Stimulated activated naive B cell treated with anti-CD40 and anti-IgM and Interleukin-4, amounts not matched to agents 10 μg/mL and 1 μg/mL and 100 μg/mL, for 72 hours (primary cell): ENCODE measurements at places on chromosomes 1 and 21.

GRCh38 chr1:14136881-14137280, 436.9 kb downstream of the PRDM2 start:
- no peak for DNase-seq

- no peak for DNase-seq
Measured at GRCh38 chr1:228365271-228366061, 41.2 kb downstream of the TRIM11 start.

- peak; percentile 27 for DNase-seq
Measured at GRCh38 chr1:24111996-24112779, at the start of gene MYOM3. Gene MYOM3, minus strand, starts transcription at chr1:24112135. Its CDS starts 3,499 bp downstream, at chr1:24108636.

DNA sequence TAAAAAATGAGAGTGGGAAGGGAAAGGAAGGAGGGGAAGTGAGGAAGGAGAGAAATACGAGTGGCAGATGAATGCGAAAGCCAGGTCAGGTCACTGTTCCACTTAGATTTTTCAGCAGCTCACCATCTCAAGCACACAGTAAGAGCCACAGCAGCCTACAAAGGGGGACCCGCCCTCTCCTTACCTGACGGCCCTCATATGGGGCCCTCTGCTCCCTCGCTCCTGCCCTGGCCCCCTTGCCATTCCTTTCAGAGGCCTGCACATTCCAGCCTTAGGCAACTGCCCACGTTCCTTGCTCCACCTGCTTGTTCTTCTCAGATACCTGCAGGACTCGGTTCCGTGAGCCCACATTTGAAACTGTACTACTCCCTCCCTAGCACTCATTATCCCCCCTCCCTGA, 22.0 kb downstream of the VPS26C start:
- no peak for DNase-seq

DNA sequence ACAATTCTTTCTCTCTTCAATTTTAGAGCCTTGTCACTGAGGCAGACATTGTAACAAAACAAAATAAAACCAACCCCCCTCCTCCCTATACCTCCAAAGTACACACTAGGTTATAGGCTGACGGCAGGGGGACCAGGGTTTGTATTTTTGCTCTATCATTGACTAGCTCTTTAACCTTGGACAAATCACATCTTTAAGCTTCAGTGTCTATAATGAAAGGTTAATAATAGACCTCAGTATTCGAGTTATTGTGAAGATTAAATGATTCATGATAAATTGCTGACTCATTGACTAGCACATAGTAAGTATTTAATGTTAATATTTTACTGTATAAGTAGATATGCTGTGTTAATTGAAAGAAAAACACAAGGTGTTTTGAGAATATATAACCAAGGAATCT, 1267.6 kb upstream of the ADGRL2 start:
- DNase-seq: no peak

DNA sequence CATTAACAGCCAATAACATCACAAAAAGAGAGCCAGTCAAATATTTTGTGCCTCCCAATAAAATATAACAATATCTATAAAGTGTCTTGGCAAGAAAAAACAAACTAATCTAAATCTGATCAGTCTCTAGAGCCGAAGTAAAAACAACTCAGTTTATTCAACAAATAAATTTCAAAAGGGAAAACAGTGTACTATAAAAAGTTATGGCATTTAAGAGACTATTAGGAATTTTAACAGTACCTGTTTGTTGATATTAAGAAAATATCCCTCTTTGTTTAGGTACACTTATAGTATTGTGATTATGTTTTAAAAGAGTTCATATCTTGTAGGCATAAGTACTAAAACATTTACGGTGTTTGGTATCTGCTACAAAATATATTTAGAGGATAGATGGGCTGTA, 36.6 kb upstream of the C1orf53 start:
- DNase-seq: no peak

GRCh38 chr1:89600451-89601224, 32.3 kb upstream of the LRRC8C start:
- DNase-seq: no peak

- DNase-seq: no peak
Measured at GRCh38 chr1:228463559-228464455, 23.4 kb upstream of the RNF187 start.

DNA sequence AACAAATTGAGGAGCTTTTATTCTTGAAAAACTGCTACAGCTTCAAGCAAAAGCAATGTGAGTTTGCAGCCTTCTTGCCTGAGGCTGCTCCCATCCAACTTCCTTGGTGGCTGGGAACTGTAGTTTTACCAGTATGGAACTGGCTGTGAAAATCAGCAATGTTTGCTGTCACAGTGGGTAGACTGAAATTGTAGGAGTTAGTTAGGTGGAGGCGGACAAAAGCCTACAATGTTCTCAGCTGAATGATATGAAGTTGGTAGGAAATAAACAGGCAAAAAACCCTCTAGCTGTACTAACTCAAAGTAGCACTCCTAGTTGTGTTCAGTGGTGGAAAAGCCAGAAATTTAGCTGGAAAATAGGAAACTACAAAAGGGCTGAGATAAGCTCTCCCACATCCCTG, 18.5 kb downstream of the HAX1 start:
- DNase-seq: no peak

DNA sequence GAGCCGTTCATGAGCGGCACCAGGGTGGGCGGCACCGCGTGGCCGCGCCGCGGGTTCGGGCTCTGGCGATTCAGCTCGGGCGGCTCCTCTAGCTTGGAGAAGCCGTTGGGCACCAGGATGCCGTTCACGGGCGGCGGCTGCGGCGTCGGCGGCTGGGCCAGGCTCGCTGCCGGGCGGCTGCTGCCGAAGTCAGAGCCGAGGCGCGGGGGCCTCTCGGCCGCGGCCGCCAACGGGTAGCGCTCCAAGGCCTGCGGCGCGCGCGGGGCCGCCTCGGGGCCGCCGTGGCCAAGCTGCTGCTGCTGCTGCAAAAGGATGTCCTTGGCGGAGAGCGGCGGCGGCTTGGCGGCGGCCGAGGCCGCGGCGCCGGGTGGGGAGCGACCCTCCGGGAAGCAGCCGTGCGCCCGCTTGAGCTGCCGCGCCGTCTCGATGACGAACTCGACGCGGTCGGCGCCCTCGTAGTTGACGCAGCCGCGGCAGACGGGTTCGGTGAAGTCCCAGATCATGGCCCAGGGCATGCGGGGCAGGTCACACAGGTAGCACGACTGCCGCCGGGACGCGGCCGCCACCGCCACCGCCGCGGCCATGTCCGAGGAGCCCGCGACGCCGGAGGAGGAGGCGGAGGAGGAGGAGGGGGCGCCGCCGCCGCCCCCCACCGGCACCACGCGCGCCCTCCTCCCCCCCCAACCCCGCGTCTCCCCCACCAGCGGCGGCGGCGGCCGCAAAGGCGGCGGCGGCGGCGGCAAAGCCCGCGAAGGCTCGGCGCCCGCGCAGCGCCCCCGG, 877 bp downstream of the IRF2BP2 start:
- peak; percentile 69 for DNase-seq

DNA sequence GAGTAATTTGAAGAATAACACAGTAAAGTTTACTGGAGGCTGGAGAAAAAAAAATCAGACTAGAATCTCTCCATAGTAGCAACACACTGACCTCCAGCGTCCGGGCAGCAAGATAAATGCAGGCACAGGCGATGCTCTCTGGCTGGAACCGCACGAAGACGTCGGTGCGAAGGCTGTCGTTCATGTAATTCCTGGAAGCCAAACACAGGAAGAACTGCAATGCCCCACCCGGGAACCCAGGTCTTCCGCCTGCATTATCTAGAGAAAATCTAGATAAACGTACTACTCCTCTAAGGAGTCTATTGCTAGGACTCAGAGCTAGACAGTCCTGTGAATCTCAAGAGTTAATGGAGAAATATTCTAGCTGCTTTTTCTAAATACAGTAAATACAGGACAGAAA, 8.5 kb downstream of the CCNL2 start:
- DNase-seq: no peak

DNA sequence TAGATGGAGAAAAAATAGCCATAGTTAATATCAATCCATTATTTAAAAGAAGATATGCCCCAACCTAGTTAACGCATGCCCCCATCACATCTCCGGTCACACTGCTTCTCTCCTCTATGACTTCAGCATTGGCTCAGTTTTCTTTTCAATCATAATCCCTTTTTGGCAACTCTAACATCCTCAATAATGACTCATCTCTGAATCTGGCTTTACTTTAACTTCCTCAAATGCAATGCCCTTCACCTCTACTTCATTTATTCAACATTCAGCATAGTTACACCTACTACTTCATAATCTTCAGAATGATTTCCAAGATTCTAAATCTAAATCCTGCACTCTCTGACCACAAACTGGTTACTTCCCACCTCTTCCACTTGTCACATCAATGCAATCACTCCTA, 417.3 kb downstream of the USH2A start:
- DNase-seq: no peak

DNA sequence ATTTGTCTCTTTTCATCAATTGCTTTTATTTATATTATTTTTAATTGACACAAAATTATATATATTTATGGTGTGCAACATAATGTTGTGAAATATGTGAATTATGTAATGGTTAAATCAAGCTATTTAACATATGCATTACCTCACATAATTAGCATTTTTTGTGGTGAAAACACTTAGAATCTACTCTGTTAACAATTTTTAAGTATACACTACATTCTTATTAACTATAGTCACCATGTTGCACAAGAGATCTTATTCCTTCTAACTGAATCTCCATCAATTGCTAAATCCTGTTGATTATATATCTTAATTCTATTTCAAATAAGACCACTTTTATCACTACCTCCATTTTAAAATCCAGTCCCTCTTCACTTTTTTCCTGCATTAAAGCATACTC, 42.5 kb downstream of the PLPPR5 start:
- DNase-seq: no peak

- DNase-seq: no peak
Measured at GRCh38 chr1:184693011-184693410, 61.6 kb downstream of the EDEM3 start.

DNA sequence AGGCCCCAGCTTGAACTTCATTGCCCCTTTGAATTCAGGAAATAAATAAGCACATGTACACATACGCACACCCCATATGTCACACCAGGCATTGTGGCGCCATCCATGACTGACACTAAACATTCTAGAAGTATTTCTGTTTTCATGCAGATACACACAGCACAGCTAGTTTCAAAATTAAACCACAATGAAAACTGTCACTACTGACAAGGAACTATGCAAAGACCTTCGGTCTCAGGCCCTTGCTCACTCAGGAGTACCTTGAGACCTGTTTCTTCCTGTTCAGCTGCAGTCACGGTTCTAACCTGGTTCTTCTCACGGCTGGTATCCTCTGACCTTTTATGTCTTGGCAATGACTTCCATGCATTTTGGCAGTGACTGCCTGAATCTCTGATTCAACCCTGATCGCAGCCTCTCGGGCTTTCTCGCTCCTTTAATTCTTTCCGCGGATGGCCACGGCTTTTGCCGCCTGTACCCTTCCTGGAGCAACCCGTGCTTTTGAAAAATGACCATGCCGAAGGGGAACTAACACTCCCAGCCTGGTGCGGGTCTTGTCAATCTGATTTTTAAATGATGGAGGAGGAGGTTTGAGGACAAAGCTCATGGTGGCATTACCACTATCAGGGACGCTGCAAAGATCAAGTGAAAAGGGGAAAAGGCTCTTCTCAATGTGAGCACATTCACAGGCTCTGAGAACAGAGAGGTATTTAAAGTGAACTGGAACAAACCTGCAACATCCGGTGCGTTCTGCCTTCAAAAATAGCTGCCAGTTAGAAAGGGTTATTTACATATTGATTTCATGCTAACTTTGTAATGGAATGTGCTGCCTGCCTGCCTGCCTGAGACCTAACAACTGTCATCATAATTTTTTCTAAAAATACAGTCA, 384.6 kb downstream of the RRAGC start:
- peak; percentile 61 for DNase-seq

DNA sequence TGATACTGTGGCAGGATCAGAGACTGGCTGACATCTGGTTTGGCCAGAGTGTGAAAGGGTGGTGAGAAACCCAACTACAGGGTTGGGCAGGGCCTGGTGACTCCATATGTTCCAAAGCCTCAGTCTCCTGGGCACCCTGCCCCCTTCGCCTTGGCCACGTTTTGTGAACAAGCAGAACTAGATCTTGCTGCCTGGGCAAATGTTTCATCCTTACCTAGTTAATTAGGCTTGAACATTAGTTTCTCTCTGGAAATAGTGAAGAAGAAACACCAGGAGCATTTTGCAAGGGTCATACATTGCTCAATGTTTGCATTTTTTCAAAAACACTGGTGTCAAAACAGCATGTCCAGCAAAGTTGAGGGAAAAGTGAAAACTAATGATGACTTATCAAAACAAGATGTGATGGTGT, 60.5 kb downstream of the MAP3K7CL start:
- DNase-seq: no peak

DNA sequence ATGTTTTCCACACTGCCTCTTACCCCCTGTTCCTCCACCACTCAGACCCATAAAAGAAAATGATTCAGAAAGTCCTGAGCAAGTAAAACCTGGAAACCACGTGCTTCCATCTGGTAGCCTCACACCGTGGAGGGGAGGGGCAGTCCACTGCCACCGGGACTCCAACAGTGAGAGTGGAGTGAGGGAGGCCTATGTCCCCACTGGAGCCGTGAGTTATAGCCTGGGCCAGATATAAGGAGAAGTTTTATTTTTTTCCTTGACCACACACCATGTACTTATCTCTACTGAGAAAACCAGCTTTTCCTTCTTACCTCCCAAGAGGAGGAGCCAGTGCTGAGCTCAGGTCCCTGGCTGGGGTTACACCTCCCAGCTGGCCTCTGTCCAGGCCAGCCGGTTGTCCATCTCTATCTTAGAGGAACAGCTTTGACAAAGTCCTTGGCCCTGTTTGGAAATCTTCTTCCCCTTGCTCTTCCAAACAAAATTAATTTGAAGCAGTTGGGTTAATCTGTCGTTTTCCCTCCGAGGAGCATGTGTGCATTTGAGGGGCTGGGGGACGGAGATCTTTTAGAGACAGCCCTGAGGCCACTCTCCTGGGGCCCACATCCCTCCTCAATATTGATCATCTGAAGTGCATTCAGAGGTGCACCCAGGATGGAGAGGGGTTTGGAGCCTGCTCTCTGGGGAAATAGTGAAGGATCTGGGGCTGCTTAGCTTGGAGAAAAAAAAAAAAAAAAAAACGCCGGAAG, 49.1 kb upstream of the SERBP1 start:
- no peak for DNase-seq

- DNase-seq: no peak
Measured at GRCh38 chr1:6260961-6261614, at the start of gene GPR153. Gene GPR153, minus strand, starts transcription at chr1:6261098. Its CDS starts 6,193 bp downstream, at chr1:6254905.

DNA sequence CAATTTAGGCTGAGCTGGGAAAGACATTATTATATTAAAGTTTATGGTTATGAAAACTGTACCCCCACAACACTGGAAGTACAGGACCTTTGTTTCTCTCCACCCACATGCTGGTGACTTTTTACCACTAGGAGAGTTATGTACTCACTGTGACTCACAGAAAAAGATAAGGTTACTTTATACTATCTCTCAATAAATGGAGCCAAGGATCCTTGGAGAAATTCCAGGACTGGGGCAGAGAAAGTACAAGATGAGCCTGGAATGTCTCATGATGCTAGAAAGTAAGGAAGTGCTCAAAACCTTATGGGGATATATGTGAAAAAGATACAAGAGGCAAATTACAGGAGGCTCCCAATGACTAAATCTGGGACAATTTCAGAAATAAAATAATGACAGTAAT, 63.9 kb upstream of the C1orf105 start:
- DNase-seq: no peak

GRCh38 chr1:19070197-19070651, 113.7 kb upstream of the IFFO2 start:
- no peak for DNase-seq

- no peak for DNase-seq
Measured at GRCh38 chr1:14954210-14954609, 199.3 kb upstream of the TMEM51 start.
